ENCODE measurements at places on chromosomes 13 and 19.

GRCh38 chr13:73910733-73911132 is 223.5 kb downstream of the KLF12 start:
- DNase-seq, result no peak

GRCh38 chr19:43782311-43782660 is 1.5 kb upstream of the KCNN4 start:
- DNase-seq, result no peak

GRCh38 chr19:30498707-30499106 is 126.5 kb downstream of the ZNF536 start:
- DNase-seq, result no peak

DNA sequence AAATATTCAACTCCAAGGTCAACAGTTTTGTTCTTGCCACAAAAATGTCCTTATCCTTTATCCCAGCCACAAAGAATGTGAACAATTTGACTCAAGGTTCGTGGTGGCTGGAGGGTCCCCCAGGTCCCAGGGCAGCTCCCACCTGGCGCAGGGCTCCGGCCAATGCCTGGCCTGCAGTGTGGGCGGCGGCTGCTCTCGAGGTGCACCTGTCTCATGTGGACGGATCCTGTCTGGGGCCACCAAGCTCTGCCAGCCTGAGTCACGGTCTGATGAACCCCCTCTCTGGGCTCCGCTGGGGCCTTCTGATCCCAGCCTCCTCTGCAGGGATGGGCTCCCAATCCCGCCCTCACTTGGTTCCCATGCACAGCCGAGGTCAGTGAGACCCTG is 49.4 kb downstream of the GAS6 start:
- no peak for DNase-seq

GRCh38 chr19:19039901-19040300 is 6.5 kb downstream of the ARMC6 start:
- DNase-seq, result no peak

- DNase-seq, result no peak
These were observed 13.5 kb downstream of the TMEM272 start for GRCh38 chr13:51831519-51831918.

DNA sequence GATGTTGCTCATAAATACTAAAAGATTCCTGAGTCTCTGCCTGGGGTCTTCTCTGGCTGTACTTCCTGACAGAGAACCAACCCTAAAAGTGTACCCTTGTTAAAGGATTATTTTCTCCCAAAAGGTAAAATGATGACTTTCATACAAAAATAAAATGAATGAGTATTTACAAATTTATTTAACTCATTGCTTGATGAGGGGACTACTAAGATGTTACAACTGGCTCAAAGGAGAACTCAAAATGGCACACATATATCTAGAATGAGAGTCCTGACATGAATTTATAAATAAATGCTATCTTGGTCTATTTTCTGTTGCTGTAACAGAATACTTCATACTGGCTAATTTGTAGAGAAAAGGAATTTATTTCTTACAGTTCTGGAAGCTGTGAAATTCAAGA is 30.5 kb downstream of the STOML3 start:
- DNase-seq, result no peak

- no peak for DNase-seq
These were observed 76.9 kb downstream of the FOXO1 start for GRCh38 chr13:40589285-40590109.

DNA sequence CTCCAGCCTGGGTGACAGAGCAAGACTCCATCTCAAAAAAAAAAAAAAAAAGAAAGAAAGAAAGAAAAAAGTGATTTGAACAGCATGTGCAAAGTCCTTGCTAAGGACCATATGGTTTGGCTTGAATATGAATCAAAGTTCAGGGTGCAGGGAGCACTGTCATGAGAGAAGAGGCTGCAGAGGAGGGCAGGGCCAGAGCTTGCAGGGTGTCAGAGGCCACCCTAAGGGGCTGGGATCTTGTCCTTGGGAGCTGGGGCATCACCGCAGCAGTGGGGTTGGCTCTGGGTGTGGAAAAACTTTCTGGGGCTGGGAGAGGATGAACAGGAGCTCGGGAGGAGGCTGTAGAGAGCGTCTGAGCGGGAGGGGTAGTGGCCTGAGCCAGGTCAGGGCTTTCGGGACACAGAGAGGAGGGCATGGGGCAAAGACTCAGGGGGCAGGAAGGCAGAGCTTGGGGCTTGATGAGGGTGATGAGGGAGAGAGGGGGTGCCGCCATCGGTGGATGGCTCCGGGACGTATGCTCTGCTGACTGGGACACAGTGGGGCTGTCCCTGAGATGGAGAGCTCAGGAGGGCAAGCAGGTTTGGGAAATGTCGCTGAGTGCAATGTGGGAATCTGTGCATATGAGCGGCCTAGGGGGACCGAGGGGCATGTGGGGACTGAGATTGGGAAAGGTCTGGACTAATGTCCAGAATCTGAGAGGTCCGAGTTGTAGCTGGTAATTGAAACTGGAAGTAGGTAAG is 3.0 kb downstream of the TRPM4 start:
- no peak for DNase-seq

- DNase-seq, result peak; percentile 63
These were observed 87.2 kb downstream of the SCGB2B2 start for GRCh38 chr19:34589730-34590129.

DNA sequence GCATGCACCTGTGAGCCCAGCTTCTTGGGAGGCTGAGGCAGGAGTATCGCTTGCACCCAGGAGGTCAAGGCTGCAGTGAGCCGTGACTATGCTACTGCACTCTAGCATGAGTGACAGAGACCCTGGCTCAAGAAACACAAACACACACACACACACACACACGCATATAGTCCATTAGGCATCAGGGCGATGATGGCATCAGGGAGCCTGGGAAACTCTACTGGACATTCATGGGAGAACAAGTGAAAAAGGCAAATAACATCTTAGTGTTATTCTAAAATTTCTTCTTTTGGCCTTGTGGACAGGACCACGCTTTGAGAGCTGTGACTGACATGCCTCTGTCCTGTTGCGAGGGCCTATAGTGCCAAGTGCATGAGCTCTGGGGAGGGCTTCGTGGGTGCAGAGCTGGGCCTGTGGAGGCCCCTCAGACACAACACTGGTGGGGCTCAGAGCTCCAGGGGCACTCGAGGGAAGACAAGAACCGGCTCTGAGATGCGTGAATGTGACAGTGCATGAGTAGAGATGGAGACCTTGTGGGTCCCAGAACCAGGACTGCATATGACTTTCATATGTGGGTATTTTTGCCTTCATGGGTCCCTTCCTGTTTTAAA is 8.0 kb upstream of the USF2 start:
- DNase-seq, result no peak

DNA sequence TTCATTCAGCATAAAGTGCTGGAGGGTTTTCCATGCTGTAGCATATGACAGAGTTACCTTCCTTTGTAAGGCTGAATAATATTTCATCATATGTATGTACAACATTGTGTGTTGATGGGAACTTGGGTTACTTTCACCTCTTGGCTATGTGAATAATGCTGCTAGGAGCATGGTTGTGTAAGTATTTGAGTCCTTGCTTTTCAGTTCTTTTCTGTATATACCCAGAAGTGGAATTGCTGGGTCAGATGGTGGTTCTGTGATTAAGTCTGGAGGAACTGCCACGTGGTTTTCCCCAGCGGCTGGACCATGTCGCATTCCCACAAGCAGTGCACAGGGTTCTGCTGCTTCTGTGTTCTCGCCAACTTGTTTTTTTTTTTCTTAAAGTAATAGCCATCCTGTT is 101.2 kb upstream of the TEX29 start:
- no peak for DNase-seq

All from LNCaP clone FGC (cell line).